H4 (cell line): ENCODE measurements at places on chromosomes 6 and 20.
A peak's percentile ranks its signal among the peaks of the same experiment; 100 is the strongest.

DNA sequence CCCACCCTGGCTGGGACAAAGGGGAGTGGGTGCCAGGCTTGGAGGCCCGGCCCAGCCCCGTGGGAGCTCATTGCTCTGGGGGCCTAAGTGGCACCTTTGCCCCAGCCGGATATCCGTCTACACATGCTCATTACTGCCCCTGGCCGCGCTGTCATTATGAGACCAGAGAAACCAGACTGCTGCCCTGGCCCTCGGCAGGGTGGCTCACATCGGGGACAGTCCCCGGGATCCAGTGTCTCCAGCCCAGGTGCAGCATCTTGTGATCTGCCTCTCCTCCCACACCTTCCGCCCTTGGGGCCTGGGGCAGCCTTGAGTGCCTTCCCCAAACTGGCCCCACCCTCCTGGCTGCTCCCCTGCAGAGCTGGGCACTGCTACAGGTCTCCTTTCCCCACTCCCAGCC lies 4.9 kb downstream of the SRMS start:
- DNase-seq = no peak

- DNase-seq = no peak
These were observed 18.0 kb downstream of the TUBB2A start for GRCh38 chr6:3139090-3139903.

DNA sequence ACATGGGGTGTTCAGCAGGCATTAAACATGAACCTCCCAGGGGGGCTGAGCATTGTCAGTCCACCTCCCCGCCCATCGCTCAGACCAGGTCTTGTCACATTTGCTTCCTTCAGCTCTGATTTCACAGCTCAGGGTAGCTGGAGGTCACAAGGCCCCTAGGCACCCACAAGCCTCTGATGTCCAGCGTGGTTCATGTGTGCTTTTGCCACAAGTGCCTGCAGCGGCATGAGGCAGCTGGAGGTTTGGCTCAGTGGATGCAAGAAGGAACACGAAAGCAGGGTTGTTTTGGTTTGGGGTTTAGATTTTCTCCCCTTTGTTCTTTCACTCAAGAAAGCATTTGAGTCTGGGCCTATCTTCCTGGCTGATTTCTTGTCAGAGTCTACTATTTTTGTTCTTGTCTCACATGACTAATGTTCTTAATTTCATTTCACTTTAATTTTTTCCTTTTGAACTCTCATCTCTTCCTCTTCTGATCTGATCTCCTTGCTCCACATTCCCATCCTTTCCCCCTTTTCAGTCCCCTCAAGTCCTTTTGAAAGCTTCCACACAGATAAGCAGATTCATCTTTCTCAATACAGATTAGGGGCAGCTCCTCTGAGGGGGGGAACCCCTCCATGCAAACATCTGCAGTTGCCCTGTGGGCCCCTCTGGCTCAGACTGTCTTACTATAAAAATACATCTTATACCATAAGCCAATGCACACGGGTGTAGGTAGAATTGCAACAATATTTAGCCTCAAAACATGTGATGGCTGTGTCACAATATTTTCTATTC lies 68.1 kb upstream of the CEP85L start:
- DNase-seq = no peak

- DNase-seq = no peak
These were observed 14.8 kb downstream of the CD2AP start for GRCh38 chr6:47492355-47492754.

DNA sequence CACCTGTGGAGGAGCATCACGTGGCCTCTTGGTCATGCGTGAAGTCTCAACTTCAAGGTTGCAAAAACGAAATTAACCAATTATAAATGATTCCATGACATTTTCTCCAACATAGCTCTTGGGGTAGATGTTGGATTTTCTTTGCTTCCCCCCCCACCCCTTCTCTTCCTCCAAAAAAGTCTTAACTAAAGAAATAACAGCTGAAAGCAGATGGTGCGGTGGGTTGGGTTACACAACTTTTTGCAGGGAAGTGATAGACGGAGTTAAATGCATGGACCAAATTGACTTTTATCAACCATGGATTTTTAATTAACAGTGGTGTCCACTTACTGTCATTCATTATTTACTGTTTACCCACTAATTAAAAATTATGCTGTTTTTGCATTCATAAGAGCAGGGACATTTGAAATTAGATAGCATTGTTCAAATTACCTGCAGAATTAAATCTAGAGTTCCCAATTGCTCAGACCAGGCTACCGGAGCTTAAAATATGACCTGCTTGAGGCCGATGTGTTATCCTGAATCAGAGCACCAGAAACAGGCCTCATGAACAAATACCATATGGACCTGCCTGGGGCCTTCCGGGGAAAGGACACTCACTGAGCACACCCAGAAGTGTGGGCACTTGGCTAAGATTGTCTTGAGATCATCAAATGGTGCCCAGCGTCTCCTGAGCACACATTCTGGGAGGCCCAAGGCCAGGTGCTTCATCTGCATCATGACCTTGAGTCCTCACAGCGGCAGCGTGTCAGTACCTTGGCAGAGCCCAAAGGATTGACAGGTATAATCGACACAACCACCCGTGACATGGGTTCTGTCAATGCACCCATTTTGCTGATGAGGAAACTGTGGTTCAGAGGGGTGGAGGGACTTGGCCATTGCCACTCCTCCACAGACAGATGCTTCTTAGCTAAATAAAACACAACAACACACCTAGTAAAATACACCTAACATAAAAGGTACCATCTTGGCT lies 41.5 kb downstream of the APCDD1L start:
- DNase-seq = no peak

DNA sequence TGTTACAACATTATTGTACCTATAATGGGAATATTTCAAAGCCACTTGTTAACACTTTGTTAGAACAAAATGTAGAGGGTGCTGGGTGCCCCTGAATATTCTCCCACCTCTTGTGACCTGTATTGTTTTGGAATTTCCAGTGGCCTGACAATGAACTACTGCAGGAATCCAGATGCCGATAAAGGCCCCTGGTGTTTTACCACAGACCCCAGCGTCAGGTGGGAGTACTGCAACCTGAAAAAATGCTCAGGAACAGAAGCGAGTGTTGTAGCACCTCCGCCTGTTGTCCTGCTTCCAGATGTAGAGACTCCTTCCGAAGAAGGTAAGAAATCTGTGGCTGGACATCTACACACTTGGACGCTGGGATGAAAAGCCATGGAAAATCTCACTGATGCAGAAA lies 28.9 kb downstream of the PLG start:
- DNase-seq = no peak

DNA sequence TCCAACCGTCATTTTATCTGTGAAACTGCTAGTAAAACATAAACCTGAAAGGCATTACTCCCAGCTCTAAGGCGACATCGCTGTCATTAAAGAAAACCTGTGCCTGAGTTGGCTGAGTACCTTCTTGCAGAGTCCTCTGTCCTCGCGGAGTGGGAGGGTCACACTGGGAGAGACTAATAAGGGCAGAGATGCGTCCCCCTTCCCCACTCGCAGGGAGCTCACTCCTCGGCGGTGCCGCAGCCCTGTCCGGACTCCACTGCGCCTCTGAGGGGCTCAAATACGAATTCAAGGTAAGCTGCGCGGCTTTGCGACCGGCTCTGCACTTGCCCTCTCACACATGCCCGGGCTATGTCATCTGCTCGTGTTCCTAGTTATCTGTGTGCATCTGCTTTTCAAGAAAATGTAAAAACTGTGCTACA lies at the start of gene COL19A1:
Gene COL19A1 (plus strand): TSS at position 206 of the 419 bp plus-strand sequence. CDS start 13,012 bp downstream, outside the sequence.
- DNase-seq = no peak

- no peak for DNase-seq
These were observed 132.0 kb upstream of the EEF1E1 start for GRCh38 chr6:8234321-8234720.

- DNase-seq = no peak
These were observed 65.1 kb upstream of the SRSF6 start for GRCh38 chr20:43392561-43392960.

DNA sequence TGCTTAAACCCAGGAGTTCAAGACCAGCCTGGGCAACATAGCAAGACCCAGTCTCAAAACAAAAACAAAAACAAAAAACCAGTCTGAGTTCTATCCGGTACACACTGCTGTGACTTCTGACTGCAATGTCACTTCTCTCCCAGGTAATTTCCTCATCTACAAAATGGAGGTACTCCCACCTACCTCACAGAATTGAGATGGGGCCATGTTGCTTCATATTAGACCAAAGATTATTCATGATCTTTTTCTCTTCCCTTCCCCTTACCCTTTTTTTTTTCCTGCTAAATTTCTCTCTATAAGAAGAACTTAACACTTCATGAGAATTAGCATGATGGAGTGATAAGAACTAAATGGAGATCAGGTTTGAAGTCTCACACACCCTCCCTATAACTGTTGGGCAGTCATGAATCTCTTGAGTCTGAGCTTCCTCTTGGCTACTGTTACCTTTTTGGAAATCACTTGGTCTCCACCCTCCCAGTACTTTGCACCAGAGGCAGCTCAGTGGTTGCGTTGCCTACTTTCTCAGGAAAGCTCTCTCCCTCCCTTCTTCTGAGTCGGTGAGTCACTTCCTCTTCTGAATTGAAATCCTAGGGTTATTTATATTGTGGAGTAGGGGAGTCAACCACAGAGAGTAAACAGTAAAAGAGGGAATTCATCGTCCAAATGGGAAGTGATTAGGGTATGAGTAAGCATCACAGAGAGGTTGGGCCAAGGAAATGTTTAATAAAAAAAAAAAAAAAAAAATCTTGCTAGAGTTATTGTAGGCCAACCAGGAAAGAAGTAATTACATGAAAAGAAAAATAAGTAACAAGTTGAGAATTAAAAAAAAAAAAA lies 59.9 kb upstream of the MAP7 start:
- DNase-seq = peak; percentile 97

DNA sequence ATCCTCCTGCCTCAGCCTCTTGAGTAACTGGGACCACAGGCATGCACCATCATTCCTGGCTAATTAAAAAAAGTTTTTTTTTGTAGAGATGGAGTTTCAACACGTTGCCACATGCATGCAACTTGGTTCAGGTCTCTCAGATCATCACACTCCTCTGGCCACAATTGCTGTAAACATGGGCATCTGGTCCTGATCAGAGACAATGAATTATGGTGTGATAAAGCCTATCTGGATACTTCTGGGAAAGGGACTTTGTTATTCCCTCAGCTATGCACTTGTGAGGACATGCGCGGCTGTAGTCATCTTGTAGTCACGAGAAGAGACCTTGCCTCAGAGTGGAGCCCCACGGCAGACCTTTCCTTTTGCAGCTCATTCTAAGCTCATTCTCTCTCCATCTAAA lies 210.9 kb upstream of the ZFP64 start:
- no peak for DNase-seq
